Thoracic aorta (tissue), 2 donors: ENCODE measurements at places on chromosomes 12 and 14.

DNA sequence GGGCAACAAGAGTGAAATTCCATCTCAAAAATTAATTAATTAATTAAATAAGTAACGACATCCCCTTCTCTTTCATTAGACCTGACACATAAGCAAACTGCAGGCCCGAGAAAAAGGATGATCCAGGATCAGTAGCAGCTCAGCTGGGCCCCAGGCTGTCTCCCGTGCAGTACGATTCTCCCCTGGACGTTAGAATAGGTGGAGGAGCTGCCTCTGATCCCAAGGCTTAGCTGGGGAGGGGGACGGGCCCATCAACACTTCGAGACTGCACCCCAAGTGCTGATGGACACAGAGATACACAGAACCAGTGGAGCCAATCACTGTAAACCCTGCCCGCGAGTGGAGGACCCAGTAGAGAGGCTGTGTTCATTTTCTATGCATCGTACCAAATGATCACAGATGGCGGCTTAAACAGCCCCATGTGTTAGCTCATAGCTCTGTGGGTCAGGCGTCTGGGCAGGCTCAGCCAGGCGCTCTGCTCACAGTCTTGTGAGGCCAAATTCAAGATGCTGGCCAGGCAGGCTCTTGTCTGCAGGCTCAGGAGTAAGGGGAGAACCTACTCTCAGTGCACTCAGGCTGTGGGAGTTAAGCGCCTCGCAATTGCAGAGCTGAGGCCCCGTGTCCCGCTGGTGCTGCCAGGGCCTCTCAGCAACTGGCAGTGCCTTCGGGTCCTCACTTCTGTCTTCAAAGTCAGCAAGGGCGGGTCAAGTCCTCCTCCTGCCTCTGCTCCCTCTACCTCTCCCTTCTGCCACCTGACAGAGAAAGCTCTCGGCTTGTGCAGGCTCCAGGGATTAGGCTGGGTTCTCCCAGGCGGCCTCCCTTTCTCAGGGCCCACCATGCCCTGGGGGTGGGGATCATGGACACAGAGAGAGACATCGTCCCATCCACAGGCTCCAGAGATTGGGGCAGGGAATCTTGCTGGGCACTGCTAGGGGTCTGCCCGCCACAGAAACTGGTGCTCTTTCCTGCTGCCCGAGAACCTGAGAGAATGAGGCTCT is 26.4 kb downstream of the RIMBP2 start:
- no peak for DNase-seq

GRCh38 chr12:91663744-91664143 is 481.1 kb upstream of the DCN start:
- no peak for DNase-seq

DNA sequence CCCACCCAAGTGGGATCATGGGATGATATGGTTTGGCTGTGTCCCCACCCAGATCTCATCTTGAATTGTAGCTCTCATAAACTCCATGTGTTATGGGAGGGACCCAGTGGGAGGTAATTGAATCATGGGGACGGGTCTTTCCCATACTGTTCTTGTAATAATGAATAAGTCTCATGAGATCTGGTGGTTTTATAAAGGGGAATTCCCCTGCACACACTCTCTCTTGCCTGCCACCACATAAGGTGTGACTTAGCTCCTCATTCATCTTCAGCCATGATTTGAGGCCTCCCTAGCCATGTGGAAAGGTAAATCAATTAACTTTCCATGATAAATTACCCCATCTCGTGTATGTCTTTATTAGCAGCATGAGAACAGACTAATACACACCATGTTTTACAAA is 109.2 kb downstream of the IGF1 start:
- DNase-seq: no peak

DNA sequence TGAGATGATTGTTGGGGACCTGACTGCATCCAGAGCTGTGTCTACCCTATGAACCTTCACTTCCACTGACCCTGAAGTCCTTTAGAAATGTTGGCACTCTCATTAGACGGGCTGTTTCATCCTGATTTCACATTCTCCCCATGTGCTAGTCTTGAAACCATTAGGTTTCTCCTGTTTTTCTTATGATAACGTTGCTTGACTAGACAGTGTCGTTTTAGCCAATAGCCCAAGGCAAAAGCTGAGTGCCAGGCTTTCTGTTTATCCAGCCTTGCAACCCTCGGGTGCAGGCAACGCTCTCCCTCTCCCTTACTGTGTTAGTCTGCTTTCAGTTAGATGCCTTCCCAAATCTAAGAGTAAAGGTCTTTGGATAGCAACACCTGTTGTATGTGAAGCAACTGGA is 30.1 kb downstream of the DACT1 start:
- no peak for DNase-seq

- DNase-seq: no peak
Measured at GRCh38 chr12:54356228-54356627, 8.1 kb downstream of the GPR84 start.

DNA sequence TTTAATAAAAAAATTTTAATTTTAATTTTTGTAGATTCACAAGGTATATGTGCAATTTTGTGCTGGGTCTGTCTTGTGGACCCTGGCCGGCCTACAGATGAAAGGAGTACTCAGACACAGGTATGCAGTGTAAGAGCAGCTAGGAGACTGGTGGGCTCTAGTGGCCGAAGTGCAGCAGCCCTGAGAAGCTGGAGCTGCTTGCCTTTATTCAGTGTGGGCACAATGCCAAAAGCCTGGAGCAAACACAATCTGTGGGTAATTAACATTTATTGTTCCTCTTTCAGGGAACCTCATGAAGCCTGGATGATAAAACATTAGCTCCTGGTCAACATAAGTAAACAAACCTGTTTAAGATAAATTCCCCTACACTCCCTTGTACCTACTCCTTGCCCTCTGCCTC is 135.7 kb upstream of the SEL1L start:
- DNase-seq: no peak

- no peak for DNase-seq
Measured at GRCh38 chr12:48938805-48939204, 13.5 kb upstream of the FKBP11 start.

- no peak for DNase-seq
Measured at GRCh38 chr12:26331136-26331535, 135.8 kb downstream of the SSPN start.

GRCh38 chr12:5452569-5452968 is 20.7 kb downstream of the NTF3 start:
- DNase-seq: no peak

DNA sequence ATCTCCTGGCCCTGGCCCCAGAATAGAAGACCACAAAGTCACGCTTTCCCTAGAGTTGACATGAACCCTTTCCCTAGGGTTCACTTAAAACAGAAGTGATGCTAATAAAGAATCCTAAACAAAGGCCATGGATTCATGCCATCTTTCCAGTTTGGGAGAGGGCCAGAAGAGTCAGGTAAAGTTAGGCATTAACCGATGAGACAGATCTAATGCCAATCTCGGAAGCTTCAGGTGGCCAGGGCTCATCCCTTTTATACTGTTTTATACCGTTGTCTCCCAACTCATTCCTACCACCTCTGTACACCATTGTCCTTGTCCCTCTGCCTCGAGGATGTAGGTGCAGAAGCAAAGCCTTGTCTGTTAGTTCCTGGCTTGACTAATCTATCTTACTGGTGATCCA is 22.8 kb upstream of the ACTR10 start:
- DNase-seq: no peak

- no peak for DNase-seq
Measured at GRCh38 chr14:33556382-33557121, 394.3 kb downstream of the EGLN3 start.

DNA sequence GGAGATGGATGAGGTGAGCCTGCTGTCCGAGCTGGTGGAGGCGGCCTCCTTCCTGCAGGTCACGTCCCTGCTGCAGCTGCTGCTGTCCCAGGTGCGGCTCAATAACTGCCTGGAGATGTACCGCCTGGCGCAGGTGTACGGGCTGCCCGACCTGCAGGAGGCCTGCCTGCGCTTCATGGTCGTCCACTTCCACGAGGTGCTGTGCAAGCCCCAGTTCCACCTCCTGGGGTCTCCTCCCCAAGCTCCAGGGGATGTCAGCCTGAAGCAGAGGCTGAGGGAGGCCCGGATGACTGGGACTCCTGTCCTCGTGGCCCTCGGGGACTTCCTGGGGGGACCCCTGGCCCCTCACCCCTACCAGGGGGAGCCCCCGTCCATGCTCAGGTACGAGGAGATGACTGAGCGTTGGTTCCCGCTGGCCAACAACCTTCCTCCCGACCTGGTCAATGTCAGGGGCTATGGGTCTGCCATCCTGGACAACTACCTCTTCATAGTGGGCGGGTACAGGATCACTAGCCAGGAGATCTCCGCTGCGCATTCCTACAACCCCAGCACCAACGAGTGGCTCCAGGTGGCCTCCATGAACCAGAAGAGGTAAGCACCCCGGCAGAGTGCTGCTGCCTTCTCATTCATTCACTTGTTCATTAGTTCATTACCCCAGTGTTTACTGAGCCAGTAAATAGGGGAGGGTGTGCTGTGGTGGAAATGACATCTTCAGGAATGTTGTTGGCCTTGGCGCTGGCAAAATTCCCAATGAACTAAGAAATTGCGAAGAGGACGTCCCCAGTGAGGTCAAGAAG is 774 bp upstream of the MANSC4 start:
- DNase-seq: peak; percentile 24

GRCh38 chr12:111100003-111100402 is 179.6 kb upstream of the MYL2 start:
- no peak for DNase-seq

DNA sequence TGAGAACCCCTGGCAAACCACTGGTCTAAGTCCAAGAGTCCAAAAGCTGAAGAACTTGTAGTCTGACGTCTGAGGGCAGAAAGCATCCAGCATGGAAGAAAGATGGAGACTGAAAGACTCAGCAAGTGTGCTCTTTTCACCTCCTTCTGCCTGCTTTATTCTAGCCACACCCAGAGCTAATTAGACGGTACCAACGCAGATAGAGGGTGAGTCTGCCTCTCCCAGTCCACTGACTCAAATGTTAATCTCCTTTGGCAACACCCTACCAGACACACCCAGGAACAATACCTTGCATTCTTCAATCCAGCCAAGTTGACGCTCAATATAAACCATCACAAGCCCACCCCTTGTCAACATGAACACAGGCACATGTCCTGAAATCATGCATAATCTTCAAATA is 155.1 kb downstream of the CCDC59 start:
- no peak for DNase-seq

- DNase-seq: no peak
Measured at GRCh38 chr12:92827836-92828431, 101.2 kb downstream of the EEA1 start.

GRCh38 chr12:129771238-129771637 is 132.6 kb downstream of the TMEM132D start:
- no peak for DNase-seq

DNA sequence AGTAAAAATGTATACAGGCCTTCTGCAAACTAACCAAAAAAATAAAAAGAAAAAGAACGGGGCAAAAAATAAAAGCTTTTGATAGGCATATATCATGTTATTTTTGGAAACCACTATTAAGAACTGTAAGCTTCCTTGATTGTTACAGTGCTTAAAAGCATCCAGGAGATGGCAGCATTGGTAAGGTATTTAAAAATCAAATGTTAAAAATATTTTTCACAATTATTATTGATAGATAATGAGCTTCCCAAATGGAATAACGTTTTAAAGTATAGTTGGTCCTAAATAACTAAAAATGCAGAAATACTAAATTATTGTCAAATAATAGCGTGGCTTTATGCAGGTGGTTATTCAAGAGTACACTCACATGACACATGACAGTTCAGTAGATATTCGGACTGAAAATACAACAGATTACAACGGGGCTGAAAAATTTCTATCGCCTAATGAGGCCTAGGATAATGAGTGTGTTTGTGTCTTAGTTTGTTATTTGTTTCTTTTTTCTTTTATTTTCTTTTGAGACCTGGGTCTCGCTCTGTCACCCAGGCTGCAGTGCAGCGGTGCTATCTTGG is 127.2 kb upstream of the ATF7IP start:
- DNase-seq: no peak

DNA sequence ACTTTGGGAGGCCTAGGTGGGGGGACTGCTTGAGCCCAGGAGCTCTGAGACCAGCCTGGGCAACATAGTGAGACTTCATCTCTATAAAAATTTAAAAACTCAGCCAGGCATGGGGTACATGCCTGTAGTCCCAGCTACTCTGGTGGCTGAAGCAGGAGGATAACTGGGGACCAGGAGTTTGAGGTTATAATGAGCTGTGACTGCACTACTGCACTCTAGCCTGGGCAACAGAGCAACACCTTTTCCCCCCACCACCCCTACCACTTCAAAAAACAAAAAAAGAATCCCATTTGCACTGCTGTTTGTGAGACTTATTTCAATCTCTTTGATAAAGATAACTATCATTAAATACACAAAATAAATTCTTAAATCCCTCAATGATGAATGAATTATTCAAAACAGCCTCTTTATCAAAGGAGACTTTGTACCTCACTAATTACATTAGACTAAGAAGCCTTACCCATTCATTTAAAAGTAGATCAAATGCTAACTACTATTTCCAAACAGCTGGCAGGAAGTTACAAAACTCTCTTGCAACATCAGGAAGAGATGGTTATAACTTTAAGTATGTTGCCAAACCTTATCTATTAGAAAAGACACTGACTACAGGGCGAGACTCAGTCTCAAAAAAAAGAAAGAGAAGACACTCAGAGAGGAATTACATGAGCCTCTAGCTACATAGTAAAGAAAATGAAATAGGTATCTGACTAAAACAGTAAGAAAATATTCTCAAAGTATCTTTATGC is 14.7 kb downstream of the BLTP3B start:
- DNase-seq: no peak

GRCh38 chr14:100577986-100578431 is 9.2 kb downstream of the BEGAIN start:
- DNase-seq: no peak

- DNase-seq: no peak
Measured at GRCh38 chr14:95664066-95664465, 22.2 kb upstream of the TCL1B start.

GRCh38 chr14:104284107-104284592 is 145.8 kb downstream of the KIF26A start:
- DNase-seq: no peak

DNA sequence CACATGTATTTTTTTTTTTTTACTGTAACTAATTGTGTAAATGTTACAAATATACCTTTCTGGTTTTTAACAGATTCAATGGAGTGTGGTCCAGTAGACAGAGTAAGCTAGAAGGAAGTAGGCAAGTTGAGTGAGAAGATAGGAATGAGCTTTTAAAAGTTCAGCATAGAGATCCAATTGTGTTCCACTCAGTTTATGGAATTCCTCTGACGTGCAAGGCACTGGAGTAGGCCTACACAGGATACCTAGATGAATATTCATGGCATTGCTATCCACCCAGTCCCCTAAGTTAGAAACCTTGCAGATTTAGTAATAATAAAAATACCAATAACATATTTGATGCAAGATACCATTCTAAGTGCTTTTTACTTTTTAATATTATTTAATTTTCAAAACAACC is 225.6 kb upstream of the ARID2 start:
- DNase-seq: no peak

- no peak for DNase-seq
Measured at GRCh38 chr12:66859751-66860440, 181.0 kb upstream of the GRIP1 start.

- no peak for DNase-seq
Measured at GRCh38 chr12:106248312-106248845, 559 bp upstream of the CKAP4 start.

- DNase-seq: no peak
Measured at GRCh38 chr14:99840774-99841305, 47.6 kb downstream of the EML1 start.
